Inflammatory macrophage treated with lipopolysaccharide for 4 hours (primary cell): ENCODE measurements at places on chromosomes 3 and 15.
A peak's percentile ranks its signal among the peaks of the same experiment; 100 is the strongest.

DNA sequence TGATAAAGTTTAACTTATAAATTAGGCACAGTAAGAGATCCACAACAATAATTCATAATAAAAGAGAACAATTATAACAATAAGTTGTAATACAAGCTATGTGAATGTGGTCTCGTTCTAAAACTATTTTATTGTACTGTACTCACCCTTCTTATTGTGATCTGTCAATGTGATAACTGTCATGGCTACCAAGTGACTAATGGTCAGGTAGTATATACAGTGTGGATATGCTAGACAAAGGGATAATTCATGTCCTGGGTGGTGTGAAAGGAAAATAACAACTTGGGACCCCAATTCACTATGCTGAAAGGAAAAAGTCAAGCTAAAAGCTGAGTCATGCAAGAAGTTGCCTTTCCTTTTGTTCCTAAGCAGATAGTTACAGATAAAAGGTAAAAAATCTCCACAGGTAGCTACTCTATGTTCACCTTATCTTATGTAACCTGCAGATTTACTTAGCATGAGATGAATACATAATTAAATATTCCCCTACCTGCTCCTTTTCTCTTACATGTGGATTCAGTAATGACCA lies 10.7 kb upstream of the CYP8B1 start:
- DNase-seq = no peak

DNA sequence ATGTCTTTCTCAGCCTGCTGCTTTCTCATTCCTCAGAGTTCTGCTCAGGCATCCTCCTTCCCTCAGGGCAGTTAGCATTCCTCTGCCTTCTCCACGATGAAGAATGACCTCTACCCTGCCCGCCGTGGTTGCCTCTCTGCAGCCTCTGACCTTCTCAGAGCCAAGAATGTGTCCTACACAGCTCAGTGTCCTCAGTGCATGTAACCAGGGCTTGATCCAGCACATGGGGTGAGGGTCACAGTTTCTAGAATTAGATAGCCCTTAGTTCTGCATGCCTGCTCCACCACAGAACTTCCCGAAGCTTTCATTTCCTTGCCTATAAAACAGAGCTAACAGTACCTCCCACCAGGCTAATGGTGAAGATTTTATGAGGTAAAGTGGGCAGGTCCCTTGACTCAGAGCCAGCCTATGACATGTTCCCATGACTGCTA lies 182.1 kb downstream of the CLSTN2 start:
- DNase-seq = no peak

DNA sequence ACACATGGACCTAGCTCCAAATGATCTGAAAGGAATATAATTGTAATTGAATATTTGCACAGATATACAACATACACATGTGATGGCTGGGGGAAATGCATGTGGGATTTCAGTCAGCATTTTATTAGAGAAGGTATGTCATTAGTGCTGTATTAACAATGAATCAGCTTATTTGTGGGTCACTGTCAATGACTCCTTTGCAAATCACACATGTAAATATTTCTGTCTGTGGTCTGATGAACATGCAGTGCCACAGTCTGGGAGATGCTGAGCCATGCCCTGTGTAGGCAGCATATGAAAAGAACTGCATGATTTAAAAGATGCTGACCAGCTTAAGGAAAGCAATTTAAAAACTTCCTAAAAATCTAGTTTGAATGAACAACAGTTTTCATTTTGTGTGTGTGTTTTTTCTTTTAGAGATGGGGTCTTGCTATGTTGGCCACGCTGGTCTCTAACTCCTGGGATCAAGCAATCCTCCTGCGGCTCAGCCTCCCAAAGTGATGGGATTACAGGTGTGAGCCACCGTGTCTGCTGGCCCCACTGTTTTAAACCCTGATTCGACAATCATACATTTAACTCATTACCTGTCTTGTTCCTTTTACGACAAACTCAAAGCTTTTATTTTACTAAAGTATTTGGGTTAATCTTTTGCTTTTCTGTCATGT lies 803 bp upstream of the B3GNT5 start:
- DNase-seq = peak; percentile 49

DNA sequence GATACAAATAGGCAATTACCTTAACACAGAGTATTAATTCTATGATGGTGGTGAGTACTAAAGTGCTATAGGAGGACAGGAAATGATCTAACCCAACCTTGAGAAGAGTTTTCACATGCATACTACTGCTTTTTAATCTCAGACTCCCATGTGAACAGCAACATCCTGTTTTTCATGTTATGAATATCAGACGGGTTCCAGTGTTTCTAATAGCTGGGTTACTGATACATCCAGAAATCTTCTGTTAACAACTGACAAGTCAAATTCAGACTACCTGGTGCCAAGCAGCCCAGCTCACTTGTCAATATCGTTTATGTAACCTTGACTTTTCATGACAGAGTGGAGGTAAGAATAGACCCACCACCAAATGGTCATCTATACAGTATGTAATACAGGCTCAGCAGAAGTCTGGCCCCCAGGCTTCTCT lies 220.2 kb upstream of the COL8A1 start:
- DNase-seq = peak; percentile 3

GRCh38 chr3:38365469-38366062 lies 19.0 kb downstream of the XYLB start:
- DNase-seq = no peak

GRCh38 chr3:173266441-173266840 lies 125.4 kb upstream of the SPATA16 start:
- no peak for DNase-seq

- no peak for DNase-seq
These were observed 142.0 kb upstream of the TMC3 start for GRCh38 chr15:81516012-81516411.

GRCh38 chr3:95235916-95236315 lies 1173.1 kb downstream of the NSUN3 start:
- no peak for DNase-seq

DNA sequence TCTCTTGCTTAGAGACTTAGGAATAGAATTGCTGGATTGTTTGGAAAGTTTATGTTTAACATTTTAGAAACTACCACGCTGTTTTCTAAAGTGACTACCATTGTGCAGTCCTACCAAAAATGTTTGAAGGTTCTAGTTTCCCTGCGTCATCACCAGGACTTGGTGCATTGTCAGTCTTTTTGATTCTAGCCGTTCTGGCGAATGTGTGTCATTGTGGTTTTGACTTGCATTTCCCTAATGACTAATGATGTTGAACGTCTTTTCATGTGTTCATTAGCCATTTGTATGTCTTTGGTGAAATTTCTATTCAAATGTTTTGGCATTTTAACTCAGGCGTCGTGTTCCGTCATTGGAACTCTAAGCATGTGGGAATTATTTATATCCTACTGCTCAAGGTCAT lies 58.0 kb downstream of the CHD2 start:
- peak; percentile 67 for DNase-seq

- peak; percentile 22 for DNase-seq
These were observed 31.0 kb downstream of the TMOD2 start for GRCh38 chr15:51782357-51782896.
